NCI-H748 treated with DMSO at 0.1 percent for 48 hours (cell line): ENCODE measurements at places on chromosomes 3 and 15.

GRCh38 chr15:101031213-101031612 lies 112.1 kb downstream of the LRRK1 start:
- DNase-seq, result no peak

DNA sequence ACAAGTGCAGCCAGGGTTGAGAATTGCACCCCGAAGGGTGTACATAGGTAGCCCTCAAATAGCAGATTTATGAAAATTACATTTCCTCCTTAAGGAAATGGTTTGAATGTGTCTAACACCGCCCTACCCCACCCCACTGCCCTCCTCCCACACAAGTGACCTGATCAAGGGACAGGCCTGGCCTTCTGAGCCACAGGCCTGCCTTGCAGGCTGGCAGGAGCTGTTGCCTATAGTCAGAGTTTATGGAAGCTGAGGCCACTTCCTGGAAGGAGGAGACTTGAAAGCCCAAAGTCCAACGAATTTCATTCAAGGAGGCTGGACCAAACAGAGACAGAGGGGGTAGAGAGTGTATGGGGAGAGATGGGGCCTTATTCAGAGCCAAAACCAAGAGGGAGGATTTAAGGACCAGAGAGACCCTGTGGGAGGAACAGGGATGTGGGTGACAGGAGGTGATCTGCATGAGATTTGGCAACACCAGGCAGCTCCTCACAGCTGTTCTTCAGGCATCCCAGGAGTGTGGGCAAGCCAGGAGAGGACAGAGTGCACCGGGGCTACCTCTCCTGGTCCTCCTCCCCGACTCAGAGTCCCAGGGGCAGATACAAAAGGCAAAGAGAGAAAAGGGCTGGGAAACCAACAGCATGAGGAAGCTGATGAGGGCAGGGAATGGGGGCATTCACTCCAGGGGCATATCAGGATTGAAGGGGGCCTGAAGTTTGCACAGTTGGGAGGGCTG lies 100.4 kb upstream of the HES1 start:
- DNase-seq, result no peak

DNA sequence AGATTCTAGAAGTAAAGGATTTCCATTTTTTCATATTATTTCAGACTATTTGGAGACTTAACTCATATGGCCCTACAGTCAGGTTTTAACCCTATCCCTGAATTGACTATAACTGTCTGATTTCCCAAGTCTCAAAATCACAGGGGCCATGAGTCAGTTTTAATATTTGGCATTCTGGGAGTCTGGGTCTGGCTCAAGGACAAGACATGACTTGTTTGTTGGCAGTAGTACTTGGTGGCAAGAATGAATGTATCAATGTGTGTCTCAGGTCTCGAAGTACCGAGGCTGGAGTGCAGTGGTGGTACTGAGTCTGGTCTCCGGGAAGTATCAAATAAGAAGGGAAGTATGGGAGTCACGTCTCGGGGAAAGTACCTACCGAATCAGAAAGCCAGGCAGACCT lies 10.8 kb downstream of the UMPS start:
- DNase-seq, result no peak

GRCh38 chr3:184040010-184040409 lies 8.5 kb downstream of the HTR3D start:
- DNase-seq, result no peak

GRCh38 chr15:71080705-71081104 lies 34.6 kb upstream of the THSD4 start:
- no peak for DNase-seq

GRCh38 chr3:169387751-169388696 lies 275.5 kb downstream of the MECOM start:
- DNase-seq, result no peak

- no peak for DNase-seq
These were observed 143.4 kb upstream of the RASGRP1 start for GRCh38 chr15:38707802-38708671.

DNA sequence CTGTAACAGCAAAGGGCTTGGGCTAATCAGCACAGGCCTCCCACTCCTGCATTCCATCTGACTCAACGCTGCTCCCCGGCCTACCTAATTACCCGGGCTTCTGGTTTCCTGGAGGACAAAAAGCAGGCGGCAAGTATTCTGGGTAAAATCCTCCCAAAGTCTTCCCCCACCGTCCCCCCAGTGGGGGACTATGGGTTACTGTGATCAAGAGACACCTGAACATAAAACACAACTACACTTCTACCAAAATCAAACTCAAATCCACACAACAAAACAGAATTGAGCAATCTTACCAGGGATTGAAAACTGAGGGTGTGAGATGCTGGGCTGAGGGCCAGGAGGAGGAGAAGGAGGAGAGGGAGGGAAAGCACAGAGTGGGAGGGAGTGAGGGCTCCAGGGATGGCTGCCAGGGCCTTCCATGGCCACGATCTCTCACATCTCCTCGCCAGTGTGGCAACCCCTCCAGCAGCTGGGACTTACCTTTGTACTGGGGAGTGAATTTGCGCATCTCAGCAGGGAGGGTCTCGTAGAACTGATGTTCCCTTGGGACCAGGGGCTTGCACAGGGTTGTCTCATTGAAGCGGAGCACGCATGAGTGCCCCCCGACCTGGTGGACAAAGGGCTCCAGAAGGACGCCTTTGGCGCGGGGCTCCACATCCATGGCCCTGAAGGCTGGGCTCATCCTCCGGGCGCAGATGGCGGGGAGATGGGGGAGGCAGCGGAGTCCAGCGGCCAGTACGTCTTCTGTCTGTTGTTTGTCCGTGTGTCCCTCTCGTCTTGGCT lies 9.1 kb upstream of the NCKIPSD start:
- DNase-seq, result no peak

- no peak for DNase-seq
These were observed 134.8 kb downstream of the ADAMTS9 start for GRCh38 chr3:64552966-64553365.

GRCh38 chr3:155285936-155286335 lies 7.5 kb downstream of the STRIT1 start:
- DNase-seq, result no peak

DNA sequence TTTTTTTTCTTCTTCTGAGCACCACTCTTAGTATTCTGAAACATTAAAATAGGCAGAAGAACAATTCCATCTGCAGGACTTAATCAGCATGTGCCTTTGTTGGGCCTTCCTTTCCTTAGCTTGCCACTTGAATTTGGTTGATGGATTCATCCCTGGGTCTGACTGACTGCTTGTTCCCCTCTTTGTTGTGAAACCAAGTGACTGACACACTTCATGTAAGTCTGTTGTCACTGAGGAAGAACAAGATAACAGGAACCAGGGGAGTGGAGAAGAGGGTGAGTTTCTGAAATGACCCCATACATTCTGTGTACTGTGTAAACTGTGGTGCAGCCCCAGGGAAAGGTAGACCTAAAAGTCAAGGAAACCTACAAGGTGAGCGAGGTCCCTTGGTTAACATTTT lies 188.7 kb upstream of the TBC1D5 start:
- no peak for DNase-seq

GRCh38 chr3:5126586-5126985 lies 4.5 kb downstream of the ARL8B start:
- no peak for DNase-seq

DNA sequence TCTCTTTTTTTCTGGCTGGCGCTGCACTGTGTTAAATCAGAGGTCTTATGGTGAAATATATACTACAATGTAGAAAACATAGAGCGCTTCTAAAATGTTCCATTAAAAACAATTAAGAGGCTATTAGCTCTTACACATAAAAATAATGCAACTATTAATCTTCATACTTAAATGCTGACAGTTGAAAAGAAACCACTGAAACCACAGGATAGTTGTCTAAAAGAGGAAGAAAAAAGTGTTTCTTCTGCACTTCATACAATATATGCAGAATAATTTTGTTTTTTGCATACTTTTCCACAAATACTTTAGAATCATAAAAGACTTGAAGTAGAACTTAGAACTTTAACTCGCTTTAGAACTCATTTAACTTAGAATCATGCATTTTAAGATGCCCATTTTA lies 170.5 kb downstream of the PYDC2 start:
- no peak for DNase-seq

GRCh38 chr15:41072013-41072412 lies 44.1 kb downstream of the INO80 start:
- DNase-seq, result no peak

GRCh38 chr3:184155644-184156521 lies 706 bp downstream of the DVL3 start:
- no peak for DNase-seq

GRCh38 chr3:37910671-37911400 lies 49.2 kb downstream of the CTDSPL start:
- DNase-seq, result no peak

- no peak for DNase-seq
These were observed 16.5 kb downstream of the ALPK3 start for GRCh38 chr15:84833447-84834228.

GRCh38 chr15:84582583-84583157 lies 18.1 kb upstream of the ZSCAN2 start:
- DNase-seq, result no peak
